Kasumi-1 (cell line): ENCODE measurements at places on chromosomes 16 and 17.

DNA sequence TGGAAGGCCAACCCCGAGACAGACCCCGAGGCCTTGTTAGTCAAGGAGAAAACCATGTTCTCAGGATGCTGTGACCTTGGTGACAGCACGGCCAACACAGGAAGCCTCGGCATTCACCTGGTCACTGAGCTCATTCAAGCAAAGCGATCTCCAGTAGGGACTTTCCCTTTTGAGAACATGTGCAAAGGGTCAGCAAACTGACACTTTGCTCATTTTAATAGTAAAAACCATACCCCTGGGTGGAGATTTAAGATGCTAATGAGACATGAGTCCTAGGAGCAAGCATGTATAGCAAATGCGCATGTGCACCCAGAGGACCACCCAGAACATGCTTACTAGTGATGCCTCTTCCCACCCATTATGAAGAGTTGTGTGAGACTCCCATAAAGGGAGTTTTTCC is 5.7 kb upstream of the SULT1A2 start:
- no peak for DNase-seq

- DNase-seq, result no peak
These were observed 7.1 kb upstream of the ARL5C start for GRCh38 chr17:39173080-39173479.

- DNase-seq, result peak; percentile 26
These were observed 628 bp downstream of the GABARAPL2 start for GRCh38 chr16:75566758-75567255.

DNA sequence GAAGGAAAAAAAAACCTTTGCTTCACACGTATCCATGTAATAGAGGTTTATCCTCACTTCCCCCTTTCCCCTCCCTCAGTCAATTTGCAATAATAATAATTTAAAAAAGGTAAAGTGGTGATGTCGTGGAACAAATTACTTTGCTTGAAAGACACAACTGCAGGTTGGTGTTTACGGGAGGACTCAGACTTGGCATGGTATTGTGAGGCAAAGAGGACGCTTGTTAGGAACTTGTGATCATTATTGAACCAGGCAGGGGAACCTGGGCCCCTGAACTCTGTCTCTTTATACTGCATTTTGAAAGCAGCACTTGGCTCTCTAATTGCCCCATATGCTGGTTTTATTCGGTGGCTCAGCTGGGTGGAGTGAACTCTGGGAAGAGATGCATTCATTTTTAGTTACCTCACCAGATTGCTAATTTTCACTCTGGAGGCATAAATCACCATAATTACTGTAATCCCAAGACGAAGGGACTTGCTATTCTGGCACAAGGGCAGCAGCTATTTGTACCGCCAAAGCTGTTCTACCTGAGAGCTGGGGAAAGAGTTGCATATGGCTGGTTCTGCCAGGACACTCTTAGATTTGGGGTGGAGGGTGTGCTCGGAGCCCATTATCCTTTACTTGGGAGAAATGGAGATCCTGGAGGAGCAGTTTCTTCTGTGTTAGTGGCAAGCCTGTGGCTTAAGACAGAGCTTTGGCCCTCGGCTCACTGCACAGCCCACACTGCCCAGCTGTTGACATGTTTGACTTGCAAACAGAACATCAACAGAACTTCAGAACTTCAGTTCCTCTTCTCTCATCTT is 5.7 kb upstream of the DHX8 start:
- no peak for DNase-seq
